CD4-positive, alpha-beta T cell treated with Interleukin-4 for 4 hours (primary cell): ENCODE measurements at places on chromosomes 2 and 18.

- DNase-seq, result no peak
These were observed 61.6 kb downstream of the TRIB2 start for GRCh38 chr2:12778369-12778768.

DNA sequence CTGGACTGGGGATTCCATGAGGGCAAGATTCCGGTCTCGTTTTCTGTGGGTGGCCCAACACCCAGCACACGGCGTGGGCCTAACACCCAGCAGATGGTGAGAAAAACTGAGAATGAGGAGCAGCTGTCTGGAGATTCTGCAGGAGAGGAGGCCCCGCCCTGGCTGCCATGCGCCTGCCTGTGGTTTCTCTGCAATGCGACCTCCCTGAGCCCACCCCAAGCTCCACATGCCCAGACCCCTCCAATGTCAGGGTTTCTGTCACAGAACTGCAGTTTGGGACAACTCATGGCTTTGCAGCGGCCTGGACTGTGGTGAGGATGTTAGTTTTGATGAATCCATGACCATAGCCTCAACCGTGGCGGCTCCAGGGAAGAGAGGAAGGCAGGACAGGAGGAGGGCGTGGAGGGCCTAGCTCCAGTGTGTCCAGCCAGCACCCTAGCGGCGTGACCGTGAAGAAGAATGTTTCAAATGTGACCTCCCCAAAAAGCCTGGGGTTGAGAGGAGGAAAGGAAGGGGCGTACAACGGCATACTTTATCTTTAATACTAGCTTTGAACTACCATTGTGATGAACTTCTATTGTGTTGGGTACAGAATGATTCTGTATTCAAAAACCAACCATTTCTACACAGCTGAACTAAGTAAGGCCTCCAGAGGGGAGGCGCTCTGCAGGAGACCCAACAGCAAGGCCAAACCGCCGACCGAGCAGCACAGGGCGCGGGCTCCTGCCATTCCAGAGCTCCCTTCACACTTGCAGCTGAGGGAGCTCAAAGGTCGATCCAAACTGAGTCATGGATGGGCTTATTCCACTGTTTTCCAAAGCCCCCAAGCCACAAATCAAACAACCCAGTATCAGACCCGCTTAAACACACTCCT is 3.4 kb downstream of the PXDN start:
- DNase-seq, result no peak

DNA sequence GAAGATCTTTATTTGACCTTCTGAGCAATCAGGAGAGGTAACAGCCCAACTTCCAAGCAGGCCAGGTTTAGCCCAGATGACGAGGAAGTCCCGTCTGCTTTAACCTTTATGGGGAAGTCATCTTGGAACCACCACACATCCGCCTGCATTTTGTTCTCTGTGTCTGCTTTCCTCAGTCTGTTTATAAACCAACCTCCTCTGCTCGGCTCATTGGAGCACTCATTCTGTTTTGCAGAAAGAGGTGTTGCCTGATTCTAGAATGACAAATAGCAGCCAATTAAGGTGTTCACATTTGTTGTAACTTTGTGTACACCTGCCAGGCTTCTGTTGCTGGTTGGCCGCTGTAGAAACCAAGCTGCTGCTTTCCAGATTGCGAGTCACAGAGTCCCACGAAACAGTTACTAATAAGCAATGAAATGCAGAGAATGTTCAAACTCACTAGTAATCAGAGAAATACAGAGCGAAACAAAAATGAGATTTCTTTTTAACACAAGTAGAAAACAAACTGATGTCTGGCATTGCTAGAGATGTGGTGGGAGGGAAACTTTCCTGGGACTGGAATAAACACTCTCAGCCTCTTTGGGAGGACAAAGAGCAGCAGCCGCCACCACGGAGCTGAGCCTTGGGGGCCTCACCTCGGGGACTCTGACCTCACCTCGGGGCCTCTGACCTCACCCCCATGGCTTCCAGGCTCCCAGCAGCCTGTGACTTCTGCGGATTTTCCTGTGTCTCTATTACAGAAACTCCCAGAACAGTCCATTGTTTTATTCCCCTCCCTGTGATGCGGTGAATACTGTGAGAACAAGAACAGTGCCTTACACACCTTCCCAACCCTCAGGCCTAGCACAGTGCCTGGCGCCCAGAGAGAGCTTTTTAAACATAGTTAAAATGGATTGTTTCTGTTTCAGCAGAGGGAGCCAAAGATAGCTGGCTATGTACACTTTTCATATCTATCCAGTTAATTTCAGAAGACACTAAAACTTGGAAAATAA is 64.0 kb downstream of the MBP start:
- peak; percentile 89 for DNase-seq

DNA sequence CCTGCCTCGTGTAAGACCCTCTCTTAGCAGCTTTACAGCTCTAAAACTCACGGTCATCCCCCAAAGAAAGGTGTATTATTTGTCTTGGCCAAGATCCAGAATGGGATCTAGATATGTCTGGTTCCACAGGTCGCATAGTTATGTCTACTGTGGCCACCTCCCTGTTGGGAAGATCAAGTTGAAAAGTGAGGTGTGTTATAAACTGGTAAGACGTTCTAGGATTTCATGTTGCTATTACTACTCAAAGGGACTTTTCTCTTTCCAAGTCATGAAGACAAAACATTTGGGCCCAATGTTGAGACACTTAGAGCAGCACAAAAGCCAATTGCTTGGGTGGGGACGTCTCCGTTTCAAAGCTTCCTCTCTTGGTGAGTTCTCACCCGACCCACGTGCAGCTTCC is 766.0 kb downstream of the RNF144A start:
- no peak for DNase-seq

GRCh38 chr2:239855863-239856587 is 169.1 kb downstream of the NDUFA10 start:
- no peak for DNase-seq

DNA sequence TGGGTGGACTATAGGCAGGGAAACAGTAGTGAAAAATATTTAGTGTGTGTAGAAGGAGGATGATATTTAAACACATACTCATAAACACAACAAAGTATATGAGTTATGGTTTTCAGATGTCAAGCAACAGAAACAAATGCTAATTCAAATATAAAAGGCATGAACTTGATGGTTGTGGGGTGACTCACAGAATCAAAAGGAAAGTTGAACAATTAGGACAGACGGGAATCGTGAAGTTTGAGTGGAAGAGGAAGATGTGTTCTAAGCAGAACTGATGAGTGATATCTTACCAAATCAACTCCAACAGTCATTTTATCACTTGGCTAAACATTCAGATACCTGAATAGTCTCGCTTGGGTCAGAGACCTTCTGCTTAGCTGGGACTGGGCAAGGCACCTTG is 53.6 kb upstream of the ITGA6 start:
- no peak for DNase-seq

- peak; percentile 89 for DNase-seq
These were observed 8.1 kb upstream of the SOS1 start for GRCh38 chr2:39128919-39129391.

GRCh38 chr2:230961091-230961491 is 34.8 kb upstream of the SPATA3 start:
- no peak for DNase-seq

DNA sequence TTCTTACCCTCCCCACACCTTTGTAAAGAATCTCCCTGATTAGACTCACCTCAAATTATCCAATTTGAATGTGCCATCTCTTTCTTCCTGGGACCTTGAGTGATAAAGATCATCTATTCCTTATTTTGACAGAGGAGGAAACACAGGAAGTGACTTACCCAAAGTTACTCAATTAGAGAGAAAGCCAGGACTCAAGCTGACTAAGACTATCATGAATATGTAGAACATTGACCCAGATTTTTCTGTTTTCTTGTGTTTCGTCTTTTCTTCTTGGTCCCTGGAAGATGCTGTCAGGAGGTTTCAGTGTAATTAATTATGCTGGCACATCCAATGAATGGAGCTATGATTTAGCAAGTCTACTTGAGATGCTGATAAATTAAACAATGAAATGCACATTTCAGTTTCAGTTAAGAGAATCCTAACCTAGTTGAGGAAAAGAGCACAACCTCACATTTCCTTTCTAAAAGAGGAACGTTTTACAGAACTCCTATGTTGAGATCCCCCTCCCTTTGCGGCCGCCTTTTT is 380.4 kb downstream of the CLIP4 start:
- DNase-seq, result no peak
